RWPE2 (cell line): ENCODE measurements at places on chromosomes 3 and 15.

- H3K27me3 ChIP-seq = no peaks in the 10 kb centered on the region
- peak overlapping the region; percentile 95 for H3K27ac ChIP-seq
- H3K36me3 ChIP-seq = peaks cover 8% of the 10 kb centered on the region; the same call in 1 of the 2 replicates
- no peak overlapping the region for H3K4me3 ChIP-seq
- H3K4me1 ChIP-seq = peaks cover 57% of the 10 kb centered on the region
Measured at GRCh38 chr3:190301591-190301990, 20.7 kb downstream of the CLDN1 start.

DNA sequence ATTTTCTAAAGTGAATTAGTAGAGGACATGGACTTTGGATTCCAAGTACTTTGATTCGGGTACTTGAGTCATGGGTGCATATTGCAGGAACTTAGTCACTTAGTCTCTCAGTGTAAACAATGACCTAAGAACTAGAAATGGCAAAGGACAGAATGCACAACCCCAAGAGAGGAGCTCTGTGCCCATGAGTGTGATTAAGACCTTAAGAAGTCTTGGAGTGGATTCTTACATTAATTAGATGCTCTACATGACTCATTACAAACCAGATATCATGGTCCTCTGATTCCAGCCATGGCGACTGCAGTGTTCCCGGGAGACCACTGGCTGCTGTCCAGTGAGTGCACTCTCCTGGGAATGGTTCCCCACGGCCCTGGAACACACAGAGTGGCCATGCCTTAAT is 251.5 kb downstream of the GABRG3 start:
- H3K4me1 ChIP-seq = no peaks in the 10 kb centered on the region
- H3K4me3 ChIP-seq = no peak overlapping the region
- no peaks in the 10 kb centered on the region for H3K36me3 ChIP-seq
- no peak overlapping the region for H3K27ac ChIP-seq

DNA sequence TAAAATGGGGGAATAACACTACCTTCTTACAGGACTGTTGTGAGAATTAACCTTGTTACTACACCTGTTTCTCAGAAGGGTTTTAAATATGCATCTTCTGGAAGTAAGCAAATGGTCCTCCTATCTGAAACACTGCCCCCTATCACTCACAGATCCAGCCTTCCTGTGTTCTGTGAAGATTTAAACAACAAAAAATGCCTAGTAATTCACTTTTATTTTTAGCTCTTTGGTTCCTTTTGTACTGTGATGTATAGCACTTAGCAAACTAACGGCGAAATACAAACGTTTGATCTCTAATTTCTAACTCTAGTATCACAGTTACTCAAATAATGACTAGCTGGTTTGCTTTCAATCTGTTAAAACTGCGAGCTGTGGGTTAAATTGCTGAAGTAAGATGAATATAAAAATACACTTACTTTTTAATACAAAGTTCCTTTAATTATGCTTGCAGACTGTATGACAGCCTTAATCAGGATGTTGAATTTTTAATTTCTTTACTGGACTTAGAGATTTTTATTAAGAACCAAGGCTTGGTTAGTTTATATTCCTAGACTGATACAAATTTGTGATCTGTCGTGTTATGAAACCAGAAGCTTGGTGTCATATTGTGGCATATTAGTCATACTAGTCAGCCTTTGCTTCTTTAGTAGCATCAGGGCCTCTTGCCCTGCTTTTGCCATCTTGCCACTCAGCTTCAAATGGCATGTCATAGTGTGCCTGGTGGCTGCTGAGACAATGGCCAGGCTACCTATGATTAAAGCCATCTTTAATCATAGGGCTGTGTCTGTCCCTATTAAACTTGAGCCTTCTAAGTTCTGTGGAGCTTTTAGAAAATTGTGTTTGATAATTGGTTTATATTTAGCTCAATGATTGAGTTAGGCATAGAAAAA is 9.2 kb downstream of the EIF3J start:
- peaks cover 68% of the 10 kb centered on the region for H3K36me3 ChIP-seq
- no peak overlapping the region for H3K27ac ChIP-seq
- H3K4me1 ChIP-seq = peaks cover 33% of the 10 kb centered on the region
- no peaks in the 10 kb centered on the region for H3K27me3 ChIP-seq

DNA sequence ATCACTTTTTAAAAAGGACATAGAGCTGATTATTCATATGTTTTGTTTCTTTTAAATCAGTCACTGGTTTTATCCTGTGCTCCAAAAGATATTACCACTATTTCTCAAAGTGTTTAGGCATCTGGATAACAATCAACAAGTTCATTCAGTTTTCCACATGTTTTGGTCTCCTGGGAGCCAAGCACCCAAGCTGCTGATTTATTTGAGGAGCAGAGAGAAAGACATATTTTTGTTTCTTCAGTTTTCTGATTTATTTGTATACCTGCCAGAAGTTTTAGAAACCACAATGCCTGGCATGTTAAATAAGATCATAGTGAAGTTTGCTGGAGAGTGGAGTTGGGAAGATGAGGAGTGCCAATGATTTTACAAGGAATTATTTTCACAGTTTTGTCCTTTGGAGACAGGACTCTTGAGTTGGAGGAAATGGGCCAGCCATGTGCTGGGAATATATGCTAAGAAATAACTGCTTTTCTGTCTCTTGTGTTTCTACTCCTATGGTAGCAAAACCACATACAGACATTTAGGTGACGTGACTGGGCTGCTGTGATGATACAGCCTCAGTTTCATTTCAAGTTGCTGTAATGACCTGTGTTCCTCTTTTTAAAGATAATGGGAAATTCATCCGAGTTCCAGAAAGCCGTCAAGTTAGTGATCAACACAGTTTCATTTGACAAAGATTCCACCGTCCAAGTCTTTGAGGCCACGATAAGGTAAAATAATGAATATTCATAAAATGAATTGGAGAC is 11.7 kb downstream of the EDEM1 start:
- peak overlapping the region; percentile 99 for H3K27ac ChIP-seq
- no peak overlapping the region for H3K4me3 ChIP-seq
- peaks cover 85% of the 10 kb centered on the region for H3K36me3 ChIP-seq
- DNase-seq = no peak

DNA sequence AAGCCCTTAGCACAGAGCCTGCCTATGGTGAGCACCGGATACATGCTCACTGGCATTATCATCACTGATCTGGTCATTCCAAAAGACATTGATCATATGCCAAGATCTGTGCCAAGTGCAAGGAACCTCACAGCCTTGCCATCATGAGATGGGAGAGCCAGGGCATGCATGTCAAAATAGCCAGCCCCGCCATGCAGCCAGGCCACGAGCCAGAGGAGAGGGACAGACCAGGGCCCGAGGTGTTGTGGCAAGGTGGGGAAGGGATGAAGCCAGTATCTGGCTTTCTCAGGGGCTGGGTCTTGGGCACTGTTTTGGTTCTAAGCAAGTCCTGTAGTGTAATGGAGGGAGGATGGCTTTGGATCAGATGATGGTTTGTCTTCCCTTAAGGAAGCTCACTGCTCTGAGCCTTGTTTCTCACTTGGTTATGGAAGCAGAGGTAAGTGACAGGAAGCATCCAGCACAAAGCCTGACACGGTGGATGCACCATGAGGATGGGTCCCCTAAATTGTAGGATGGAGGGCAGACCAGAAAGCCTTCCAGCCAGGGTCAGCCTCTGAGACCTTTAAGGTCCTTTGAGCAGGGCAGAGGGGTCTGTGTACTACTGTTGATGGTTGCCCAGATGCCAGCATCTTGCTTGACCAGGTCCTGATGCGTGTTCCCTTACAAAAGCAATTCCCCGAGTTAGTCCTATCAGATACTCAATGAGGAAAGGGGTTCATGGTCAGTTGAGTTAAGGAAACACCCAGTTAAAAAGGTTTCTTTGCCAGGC is 247.7 kb upstream of the TLE3 start:
- peaks cover 10% of the 10 kb centered on the region for H3K4me1 ChIP-seq
- H3K36me3 ChIP-seq = no peaks in the 10 kb centered on the region
- no peak overlapping the region for H3K27ac ChIP-seq
- H3K27me3 ChIP-seq = no peaks in the 10 kb centered on the region
- H3K4me3 ChIP-seq = no peak overlapping the region

GRCh38 chr3:81029861-81030260 is 731.6 kb downstream of the GBE1 start:
- no peak overlapping the region for H3K4me3 ChIP-seq
- no peaks in the 10 kb centered on the region for H3K36me3 ChIP-seq
- H3K4me1 ChIP-seq = no peaks in the 10 kb centered on the region
- DNase-seq = no peak
- H3K27me3 ChIP-seq = no peaks in the 10 kb centered on the region

- H3K4me3 ChIP-seq = no peak overlapping the region
- H3K27me3 ChIP-seq = no peaks in the 10 kb centered on the region
- H3K27ac ChIP-seq = peak overlapping the region; percentile 86
- DNase-seq = no peak
- peaks cover 36% of the 10 kb centered on the region for H3K4me1 ChIP-seq
- H3K36me3 ChIP-seq = peaks cover 13% of the 10 kb centered on the region
Measured at GRCh38 chr3:129663930-129664646, 57.6 kb upstream of the PLXND1 start.

GRCh38 chr3:155367506-155367905 is 74.0 kb upstream of the STRIT1 start:
- no peak for DNase-seq
- H3K4me3 ChIP-seq = no peak overlapping the region
- H3K27me3 ChIP-seq = no peaks in the 10 kb centered on the region

GRCh38 chr15:64713592-64713991 is 61.8 kb downstream of the RBPMS2 start:
- H3K4me3 ChIP-seq = no peak overlapping the region
- H3K27me3 ChIP-seq = no peaks in the 10 kb centered on the region
- no peaks in the 10 kb centered on the region for H3K36me3 ChIP-seq
- H3K4me1 ChIP-seq = no peaks in the 10 kb centered on the region

GRCh38 chr15:40421246-40422157 is 15.9 kb downstream of the IVD start:
- no peak for DNase-seq
- H3K27ac ChIP-seq = peak overlapping the region; percentile 32
- H3K36me3 ChIP-seq = peaks cover 24% of the 10 kb centered on the region
- no peaks in the 10 kb centered on the region for H3K27me3 ChIP-seq
- peaks cover 15% of the 10 kb centered on the region for H3K4me1 ChIP-seq
- H3K4me3 ChIP-seq = no peak overlapping the region

- H3K4me1 ChIP-seq = no peaks in the 10 kb centered on the region
- H3K36me3 ChIP-seq = no peaks in the 10 kb centered on the region
- no peak for DNase-seq
- no peaks in the 10 kb centered on the region for H3K27me3 ChIP-seq
Measured at GRCh38 chr3:137990427-137990826, 19.5 kb upstream of the CLDN18 start.

GRCh38 chr3:56800130-56800831 is 1.5 kb downstream of the ARHGEF3 start:
- no peaks in the 10 kb centered on the region for H3K27me3 ChIP-seq
- peak overlapping the region; percentile 58 for H3K4me3 ChIP-seq
- peaks cover 25% of the 10 kb centered on the region for H3K4me1 ChIP-seq
- peak overlapping the region; percentile 36 for H3K27ac ChIP-seq
- no peaks in the 10 kb centered on the region for H3K36me3 ChIP-seq

- no peaks in the 10 kb centered on the region for H3K27me3 ChIP-seq
- no peaks in the 10 kb centered on the region for H3K4me1 ChIP-seq
- no peak overlapping the region for H3K27ac ChIP-seq
- no peak overlapping the region for H3K4me3 ChIP-seq
- H3K36me3 ChIP-seq = no peaks in the 10 kb centered on the region
- no peak for DNase-seq
Measured at GRCh38 chr3:71673486-71673885, 51.7 kb downstream of the EIF4E3 start.

DNA sequence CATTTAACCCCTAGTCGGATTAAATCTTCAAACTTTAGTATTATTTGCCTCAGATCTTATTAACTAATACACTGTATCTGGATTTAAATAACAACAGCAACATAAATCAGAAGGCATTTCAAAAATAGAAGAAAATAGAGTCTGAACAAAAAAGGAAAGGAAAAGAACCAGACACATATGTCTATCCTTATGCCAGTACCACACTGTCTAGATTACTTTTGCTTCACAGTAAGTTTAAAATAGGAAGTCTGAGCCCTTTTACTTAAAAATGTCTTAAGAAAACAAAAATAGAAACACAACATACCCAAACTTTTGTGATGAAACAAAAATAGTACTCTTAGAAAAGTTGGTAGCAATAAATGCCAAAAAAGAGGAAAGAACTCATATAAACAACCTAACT is 1615.8 kb downstream of the SI start:
- no peak for DNase-seq
- H3K4me1 ChIP-seq = no peaks in the 10 kb centered on the region
- H3K4me3 ChIP-seq = no peak overlapping the region
- H3K36me3 ChIP-seq = no peaks in the 10 kb centered on the region
- no peak overlapping the region for H3K27ac ChIP-seq
- H3K27me3 ChIP-seq = peaks cover 3% of the 10 kb centered on the region

- H3K4me1 ChIP-seq = no peaks in the 10 kb centered on the region
- H3K27ac ChIP-seq = no peak overlapping the region
- no peak for DNase-seq
- H3K4me3 ChIP-seq = no peak overlapping the region
Measured at GRCh38 chr3:124964387-124964786, 29.8 kb upstream of the MUC13 start.

- no peak overlapping the region for H3K27ac ChIP-seq
- no peaks in the 10 kb centered on the region for H3K36me3 ChIP-seq
- no peaks in the 10 kb centered on the region for H3K4me1 ChIP-seq
- no peaks in the 10 kb centered on the region for H3K27me3 ChIP-seq
- no peak overlapping the region for H3K4me3 ChIP-seq
Measured at GRCh38 chr3:71317749-71318457, 265.6 kb downstream of the FOXP1 start.

DNA sequence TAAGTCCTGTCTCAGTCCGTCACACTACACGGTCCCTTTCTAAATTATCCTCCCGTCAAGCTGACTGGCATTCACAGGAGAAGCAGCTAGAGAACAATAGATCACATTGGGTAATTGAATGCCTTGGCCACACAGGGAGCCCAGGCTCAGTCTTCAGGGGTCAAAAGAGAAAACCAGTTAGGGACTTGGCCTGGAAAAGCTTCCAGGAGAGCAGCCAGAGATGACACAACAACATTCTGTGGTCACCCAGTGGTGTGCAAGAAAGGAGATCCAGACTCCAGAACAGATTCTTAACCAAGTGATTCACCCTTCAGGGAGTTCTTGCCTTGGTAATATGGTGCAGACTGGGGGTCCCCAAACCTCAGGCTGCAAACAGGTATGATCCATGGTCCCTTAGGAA is 15.9 kb downstream of the ARHGAP31 start:
- no peak overlapping the region for H3K27ac ChIP-seq
- no peak overlapping the region for H3K4me3 ChIP-seq
- no peak for DNase-seq
- peaks cover 11% of the 10 kb centered on the region for H3K4me1 ChIP-seq
- H3K27me3 ChIP-seq = no peaks in the 10 kb centered on the region

DNA sequence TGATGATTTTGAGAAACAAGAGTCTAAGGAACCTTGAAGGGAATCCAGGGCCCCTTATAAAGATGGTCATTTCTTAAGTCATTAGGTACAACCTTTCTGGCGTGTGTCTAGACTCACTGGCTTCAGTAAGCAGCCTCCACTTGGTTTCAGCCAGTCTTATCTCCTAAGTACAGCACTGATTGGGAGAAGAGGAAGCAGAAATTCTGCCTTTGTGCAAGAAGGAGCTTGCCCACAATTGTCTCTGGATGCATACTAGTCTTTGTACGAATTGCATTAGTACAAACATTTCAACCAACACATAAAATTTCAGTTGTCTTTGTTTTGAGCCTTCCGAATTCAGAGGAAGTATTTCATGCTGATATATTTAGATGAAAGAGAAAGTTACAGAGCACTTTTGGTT is 139.4 kb downstream of the SLCO3A1 start:
- peaks cover 9% of the 10 kb centered on the region for H3K4me1 ChIP-seq
- no peak overlapping the region for H3K27ac ChIP-seq
- H3K4me3 ChIP-seq = no peak overlapping the region
- no peaks in the 10 kb centered on the region for H3K36me3 ChIP-seq
- DNase-seq = no peak
